ENCODE measurements at places on chromosomes 6 and 20. TPM values are rescaled to one million over a fixed set of nuclear protein-coding genes. Genes with fewer than 3 reads are reported as not detected.

Gene FBXO30
- 9.5 TPM for polyA plus RNA-seq

Gene RAMACL
- 0.20 TPM for polyA plus RNA-seq

DNA sequence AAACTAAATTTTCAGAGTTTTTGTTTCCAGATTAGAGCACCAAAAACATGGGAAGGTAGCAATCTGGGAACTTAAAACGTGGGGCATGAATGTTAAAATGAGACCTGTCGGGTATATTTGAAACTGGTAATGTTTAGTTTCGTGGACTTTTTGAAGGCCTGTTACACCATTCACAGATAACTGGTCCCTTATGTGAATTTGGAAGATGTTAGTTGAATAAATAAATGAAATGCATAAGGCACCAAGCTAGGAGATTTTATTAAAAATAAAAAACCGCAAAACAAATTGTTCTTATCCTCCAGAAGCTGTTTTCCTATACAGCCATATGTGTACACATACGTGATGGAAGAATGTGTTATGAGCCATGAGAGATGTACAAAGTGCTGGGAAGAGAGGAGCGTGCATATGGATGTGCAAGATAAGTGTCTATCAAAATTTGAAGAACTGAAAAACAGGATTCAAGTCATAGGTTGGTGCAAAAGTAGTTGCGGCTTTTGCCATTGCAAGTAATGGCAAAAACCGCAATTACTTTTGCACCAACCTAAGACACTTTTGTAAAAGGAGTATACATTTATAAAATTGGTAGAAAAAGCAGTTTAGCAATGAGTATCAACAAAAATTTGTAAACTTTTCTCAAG lies 700 bp upstream of the MCUR1 start:
- peak overlapping the region; percentile 58 for H3K4me3 ChIP-seq
- H3K27ac ChIP-seq = peak overlapping the region; percentile 44
- H3K27me3 ChIP-seq = no peaks in the 10 kb centered on the region
- H3K36me3 ChIP-seq = no peaks in the 10 kb centered on the region
- DNase-seq = no peak

DNA sequence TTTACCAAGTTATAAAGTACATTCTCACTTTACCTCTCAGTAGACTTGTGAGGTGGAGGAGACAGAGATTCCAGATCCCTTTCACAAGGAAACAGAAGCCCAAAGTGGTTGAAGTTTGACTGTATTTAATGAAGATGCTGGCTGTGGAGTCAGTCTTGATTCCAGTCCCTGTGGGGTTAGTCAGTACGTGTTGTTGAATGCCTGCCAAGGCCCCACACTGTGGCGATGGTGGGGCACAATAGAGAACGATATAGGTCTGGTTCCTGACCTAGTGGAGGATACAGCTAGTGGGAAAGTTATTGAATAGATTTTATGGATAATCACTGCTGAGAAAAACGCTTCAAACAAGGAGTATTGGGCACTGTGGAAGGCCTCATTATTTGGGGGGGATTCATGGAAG lies 71.4 kb downstream of the LRRC1 start:
- H3K4me3 ChIP-seq = no peak overlapping the region
- H3K27ac ChIP-seq = no peak overlapping the region
- no peaks in the 10 kb centered on the region for H3K36me3 ChIP-seq

- H3K27ac ChIP-seq = no peak overlapping the region
- no peak overlapping the region for H3K4me3 ChIP-seq
- peaks cover 16% of the 10 kb centered on the region for H3K4me1 ChIP-seq
- H3K27me3 ChIP-seq = no peaks in the 10 kb centered on the region
- no peaks in the 10 kb centered on the region for H3K36me3 ChIP-seq
- peak; percentile 11 for DNase-seq
These were observed 106.2 kb downstream of the UBE3D start for GRCh38 chr6:82959385-82959941.

DNA sequence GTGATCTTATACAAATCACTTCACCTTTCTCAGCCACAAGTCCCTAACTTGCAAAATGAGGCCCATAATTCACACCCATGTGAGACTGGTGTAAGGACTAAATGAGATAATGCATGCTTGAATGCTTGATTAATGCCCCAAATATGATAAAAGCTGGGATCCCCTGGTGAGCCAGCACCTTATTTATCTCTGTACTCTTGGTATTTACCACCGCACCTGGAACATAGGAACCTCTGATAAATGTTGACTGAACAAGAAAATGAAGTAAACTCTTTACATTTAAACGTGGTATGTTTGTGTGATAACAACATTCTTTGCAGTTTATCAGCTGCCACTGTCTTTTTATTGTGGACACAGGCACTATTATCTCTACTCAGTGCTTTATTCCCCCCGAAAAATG lies 2.5 kb upstream of the APOBEC2 start:
- H3K36me3 ChIP-seq = no peaks in the 10 kb centered on the region
- H3K4me3 ChIP-seq = no peak overlapping the region
- no peak overlapping the region for H3K27ac ChIP-seq

GRCh38 chr6:166927935-166928643 lies 28.3 kb downstream of the RNASET2 start:
- no peaks in the 10 kb centered on the region for H3K36me3 ChIP-seq
- no peak overlapping the region for H3K4me3 ChIP-seq
- H3K27ac ChIP-seq = no peak overlapping the region
